ENCODE measurements at places on chromosomes 5 and 9.

DNA sequence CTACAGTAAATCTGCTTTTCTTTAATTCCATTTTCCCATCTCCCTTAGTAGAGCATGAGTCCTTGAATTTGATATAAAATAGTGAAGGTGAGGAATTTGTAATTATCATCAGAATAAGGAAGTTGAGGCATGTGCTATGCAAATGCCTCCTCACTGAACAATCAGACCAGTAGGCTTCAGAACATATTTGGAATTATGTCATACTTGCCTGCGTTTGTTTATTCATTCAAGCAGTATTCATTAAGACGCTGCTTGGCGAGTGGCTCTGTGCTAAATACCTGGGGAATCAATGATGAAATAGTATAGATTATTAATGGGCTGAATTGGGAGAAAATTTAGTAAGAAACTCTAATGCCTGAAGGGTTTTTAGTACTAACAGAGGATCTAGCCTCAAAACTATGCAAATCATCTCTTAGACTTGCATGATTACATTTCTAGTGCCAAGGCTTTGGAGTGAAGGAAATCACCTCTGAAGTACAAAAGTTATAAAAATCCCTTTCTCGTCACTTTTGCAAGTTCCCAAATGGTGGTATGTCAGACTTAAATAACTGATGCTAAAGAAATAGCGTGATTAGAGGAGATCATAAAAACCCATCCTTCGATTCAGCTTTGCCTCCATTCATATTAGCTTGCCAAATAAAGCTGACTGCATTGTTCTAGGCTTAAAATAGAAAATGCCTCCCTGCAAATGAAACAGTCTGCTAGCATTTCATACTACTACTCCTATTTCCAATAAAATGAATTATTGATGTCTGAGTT is 141.7 kb downstream of the PCSK5 start:
- no peak for DNase-seq

GRCh38 chr9:16139774-16140173 is 586.9 kb downstream of the CCDC171 start:
- no peak for DNase-seq

DNA sequence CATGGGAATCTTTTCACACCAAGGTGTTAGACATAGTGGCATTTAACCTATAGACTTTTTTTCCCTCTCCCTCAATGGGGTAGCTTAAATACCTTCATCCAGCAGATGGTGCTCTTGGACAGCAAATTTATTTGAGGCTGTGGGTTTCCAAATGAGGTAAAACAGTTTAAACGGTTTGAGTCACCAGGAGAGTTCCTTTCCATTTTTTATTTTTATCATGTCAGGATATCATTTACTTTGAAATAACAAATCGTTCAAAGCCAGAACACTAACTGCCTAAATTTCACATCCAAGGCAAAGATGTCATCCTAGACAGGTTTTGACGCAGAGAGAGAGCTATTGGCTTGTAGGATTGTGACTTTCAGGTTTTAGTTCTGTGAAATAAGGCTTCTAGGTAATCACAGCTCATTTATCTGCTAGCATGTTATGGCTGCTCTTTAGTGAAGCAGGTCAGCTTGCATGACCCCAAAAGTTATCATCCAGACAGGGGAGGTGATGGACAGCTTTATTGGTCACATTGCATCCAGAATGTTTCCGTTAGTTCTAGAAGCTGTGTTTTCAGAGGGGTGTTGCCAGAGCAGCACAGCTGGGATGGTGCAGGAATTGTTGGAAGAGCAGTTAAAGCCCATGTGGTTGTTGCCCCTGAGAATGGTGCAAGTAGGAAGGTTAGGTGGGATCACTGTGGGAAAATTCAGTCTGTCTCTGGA is 69.8 kb downstream of the KDM4C start:
- DNase-seq = peak; percentile 32

GRCh38 chr9:71485326-71485725 is 283.0 kb downstream of the CEMIP2 start:
- DNase-seq = no peak

DNA sequence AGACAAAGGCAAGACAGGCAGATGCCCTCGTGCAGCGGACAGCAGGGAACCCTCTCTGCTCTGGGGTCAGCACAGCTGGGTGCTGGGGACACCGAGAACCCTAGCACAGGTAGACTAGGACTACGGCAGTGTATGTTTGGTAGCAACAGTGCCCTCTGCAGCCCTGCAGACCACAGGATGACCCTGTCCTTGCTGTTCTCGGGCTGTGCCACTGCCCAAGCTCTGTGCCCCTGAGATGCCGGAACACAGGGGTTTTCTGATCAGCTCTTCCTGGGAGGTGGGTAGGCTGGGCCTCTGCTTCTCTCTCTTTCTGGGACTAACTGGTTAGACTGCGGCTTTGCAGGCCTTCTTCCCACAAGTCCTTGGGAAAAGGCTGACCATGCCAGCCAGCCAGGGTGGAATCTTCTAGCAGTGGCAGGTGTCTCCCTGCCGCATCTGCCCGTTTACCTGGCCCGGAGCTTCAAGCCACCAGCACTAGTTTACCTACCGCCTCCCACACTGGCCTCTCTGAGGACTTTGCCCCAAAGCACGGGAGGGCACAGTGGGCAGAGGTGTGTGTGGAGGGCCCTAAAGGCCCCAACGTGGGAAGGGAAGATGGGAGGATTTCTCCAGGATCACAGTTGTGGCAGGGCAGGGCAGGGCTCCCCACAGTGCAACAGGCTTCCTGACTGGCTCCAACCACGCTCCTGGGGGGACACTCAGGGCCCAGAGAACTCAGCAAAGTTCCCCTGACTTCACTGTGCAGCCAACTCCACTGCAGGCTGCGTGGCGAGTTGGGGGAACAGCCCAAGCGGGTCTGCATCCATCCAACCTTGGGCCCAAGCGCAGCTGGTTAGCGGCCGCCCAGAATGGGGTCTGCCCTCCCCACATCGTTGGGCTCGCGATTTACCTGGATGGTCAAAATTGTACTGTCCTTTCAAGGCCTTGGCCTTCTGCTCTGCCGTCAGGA is 1.2 kb downstream of the UCK1 start:
- DNase-seq = no peak

GRCh38 chr5:133109655-133110483 is 58.1 kb downstream of the HSPA4 start:
- no peak for DNase-seq

DNA sequence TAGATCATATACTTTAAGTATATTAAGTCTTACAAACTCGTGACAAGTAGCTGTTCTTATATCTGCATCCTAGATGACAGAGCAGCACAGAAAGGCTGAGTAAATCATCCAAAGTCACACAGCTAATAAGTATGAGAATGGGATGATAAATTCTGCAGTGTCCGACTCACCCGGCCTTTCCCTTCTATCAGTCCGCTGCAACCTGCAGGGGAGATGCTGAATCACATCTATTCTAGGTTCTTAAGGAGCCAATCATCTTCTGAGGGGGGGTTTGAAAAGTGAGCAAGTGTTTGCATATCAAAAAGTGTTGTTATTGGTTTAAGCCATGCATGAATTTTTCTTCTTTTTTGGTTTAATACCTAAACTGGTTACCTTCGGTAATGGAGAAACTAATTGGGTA is 38.9 kb downstream of the ADAMTS16 start:
- DNase-seq = no peak

DNA sequence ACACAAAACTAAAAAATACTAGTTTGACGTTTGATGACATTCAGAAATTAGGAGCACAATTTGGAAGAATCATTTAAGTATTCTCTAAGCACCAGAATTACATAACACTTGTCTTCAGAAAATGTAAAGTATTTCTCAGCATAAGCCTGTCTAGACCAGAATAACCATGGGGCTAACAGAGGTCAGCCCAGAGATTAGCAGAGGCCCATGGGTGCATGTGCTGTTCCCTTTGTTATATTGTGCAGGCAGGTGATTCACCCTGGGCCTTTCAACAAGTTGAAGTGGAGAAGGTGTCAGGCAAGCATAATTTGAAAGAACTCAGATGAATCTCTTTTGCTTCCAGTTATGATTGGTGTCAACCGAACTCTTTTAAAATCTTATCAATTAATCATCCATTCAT is 227.9 kb downstream of the LURAP1L start:
- DNase-seq = no peak

- DNase-seq = no peak
Observed at GRCh38 chr9:109585796-109586195, 87.7 kb upstream of the PTPN3 start.

GRCh38 chr9:126232461-126232860 is 94.2 kb upstream of the MVB12B start:
- no peak for DNase-seq

GRCh38 chr9:38138276-38138675 is 69.2 kb upstream of the SHB start:
- DNase-seq = no peak

DNA sequence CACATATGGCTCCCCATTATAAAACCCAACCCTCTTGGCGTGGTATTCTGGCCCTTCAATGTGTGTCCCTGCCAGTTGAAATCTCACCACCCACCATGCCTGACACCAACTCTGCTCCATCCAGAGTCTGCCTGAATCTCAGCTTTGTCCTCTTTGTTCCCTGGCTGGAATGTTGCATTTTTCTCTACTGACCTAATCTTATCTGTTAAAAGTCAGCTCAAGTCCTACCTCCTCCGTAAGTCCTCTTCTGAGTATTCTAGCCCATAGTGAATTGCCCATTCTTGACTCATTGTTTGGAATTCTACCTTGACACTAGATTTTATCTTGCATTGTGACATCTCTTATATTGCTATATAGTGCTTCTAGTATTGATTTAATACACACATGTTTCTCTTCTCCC is 207.1 kb upstream of the VLDLR start:
- DNase-seq = no peak

DNA sequence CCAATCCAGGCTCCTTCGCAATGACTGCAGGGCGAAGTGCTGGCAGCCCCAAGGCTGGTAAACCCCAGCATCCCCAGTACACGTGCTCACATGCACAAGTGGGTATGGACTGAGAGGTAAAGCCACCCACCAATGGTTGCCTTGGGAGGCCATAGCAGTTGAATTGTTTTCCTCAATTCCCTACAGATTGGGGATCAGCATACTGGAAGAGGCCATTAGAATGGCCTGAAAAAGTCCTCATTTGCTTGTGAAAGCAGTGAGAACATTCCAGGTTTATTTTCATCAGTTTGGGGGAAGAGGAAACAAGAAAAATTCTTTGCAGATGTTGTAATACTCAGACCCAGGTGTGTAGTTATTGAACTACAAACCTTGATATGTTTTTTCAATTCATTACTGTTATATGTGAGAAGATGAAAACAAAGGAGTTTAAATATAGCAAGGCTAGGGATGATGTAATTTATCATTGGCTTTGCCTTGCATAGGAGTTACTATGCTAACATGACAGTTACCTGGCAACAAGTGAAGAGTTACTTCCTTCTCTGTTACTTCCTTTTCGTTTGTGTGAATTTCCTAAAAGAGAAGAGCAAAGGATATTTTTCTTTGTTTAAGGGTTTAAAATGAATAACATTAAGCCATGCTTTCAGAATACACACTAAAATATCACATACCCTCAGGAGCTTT is 36.4 kb downstream of the MTMR12 start:
- peak; percentile 49 for DNase-seq

- no peak for DNase-seq
Observed at GRCh38 chr9:121452085-121452484, 47.6 kb downstream of the GGTA1 start.

DNA sequence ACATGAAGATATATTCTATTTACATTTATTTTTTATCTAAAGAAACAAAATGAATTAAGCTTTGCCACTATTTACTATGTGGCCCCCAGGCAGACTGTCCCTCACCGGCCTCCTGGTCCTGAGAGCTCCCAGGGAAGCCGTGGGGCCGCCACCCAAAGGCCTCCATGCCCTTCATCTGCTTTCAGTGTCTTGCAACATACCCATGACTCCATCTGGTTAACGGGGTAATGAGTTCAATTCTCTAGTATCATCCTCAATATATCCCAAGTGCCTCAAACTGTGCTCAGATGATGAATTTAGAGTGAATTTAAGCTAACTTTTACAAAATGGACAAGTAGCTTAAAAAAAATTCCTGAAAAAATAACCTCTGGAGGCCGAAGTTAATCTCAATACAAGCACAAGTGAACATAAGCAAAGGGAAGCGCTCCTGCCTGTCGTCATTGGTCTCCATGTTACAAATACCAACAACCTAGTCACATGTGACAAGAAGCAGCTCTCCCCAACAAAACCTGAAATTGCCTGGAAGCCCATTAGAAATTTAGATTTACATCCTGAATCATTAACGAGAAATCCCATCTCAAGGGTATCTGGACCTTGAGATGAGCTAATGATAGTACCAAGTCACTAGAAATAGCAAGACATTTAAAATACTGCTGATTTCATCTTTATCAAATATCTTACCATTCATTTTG is 26.1 kb downstream of the DAP start:
- no peak for DNase-seq

- DNase-seq = peak; percentile 82
Observed at GRCh38 chr9:131217331-131218031, 58.8 kb downstream of the FAM78A start.

- peak; percentile 42 for DNase-seq
Observed at GRCh38 chr5:65102371-65102975, 333.7 kb downstream of the CWC27 start.

GRCh38 chr5:96529559-96529958 is 96.5 kb upstream of the PCSK1 start:
- DNase-seq = no peak

DNA sequence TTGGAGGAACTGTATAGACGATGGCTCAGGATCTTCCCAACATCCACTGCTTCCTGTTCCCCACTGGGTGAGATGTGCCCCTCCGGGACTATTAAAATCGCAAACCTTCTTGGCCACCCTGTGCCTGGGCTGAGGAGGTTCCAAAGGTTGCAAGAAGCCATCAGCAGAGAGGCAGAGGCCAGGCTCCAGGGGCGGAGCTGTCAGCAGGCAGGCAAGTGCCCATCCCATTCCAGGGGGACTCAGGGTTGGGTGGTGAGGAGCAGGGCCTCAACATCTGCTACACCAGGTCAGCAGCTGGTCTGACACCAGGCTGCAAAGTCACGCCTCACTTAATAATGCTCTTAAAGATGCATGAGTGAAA is 2.2 kb downstream of the BTNL3 start:
- DNase-seq = no peak

- DNase-seq = no peak
Observed at GRCh38 chr9:128247226-128247803, 28.5 kb downstream of the GOLGA2 start.

DNA sequence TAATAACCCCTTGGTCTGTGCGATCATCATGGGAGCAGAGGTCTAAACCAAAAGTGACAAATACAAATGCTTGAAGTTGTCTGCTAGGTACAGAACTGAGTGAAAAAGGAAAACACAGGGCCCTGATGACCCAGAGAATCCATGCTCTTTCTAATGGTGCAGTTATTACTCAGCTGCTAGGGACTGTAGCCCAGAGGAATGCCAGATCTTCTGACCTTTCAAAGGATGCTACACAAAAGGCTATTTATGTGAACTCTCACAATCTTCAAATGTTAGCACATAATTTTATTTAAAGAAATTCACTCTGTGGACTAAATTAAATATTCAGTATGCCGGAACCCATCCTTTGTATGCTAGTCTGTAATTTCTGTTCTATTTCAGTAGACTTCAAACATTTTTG is 79.9 kb downstream of the PRR16 start:
- no peak for DNase-seq

- DNase-seq = peak; percentile 15
Observed at GRCh38 chr5:152329207-152329606, 75.9 kb downstream of the NMUR2 start.

- peak; percentile 43 for DNase-seq
Observed at GRCh38 chr9:116572095-116572748, 114.9 kb upstream of the TRIM32 start.

Data from NCI-H510A treated with DMSO at 0.1 percent for 48 hours (cell line).